ENCODE measurements at places on chromosomes 5 and 9.

GRCh38 chr5:125005266-125005665 lies 258.8 kb upstream of the ZNF608 start:
- no peaks in the 10 kb centered on the region for H3K36me3 ChIP-seq
- H3K27ac ChIP-seq = no peak overlapping the region
- no peak for DNase-seq
- no peak overlapping the region for H3K4me3 ChIP-seq
- no peaks in the 10 kb centered on the region for H3K27me3 ChIP-seq

- H3K27me3 ChIP-seq = no peaks in the 10 kb centered on the region
- no peaks in the 10 kb centered on the region for H3K36me3 ChIP-seq
- no peak for DNase-seq
- H3K4me1 ChIP-seq = no peaks in the 10 kb centered on the region
- H3K27ac ChIP-seq = no peak overlapping the region
These were observed 47.5 kb downstream of the PBX3 start for GRCh38 chr9:125794708-125795107.

- no peak overlapping the region for H3K4me3 ChIP-seq
- H3K36me3 ChIP-seq = peaks cover 8% of the 10 kb centered on the region
- H3K27ac ChIP-seq = no peak overlapping the region
- no peak for DNase-seq
These were observed 99.1 kb upstream of the RASGRF2 start for GRCh38 chr5:80860924-80861613.

- DNase-seq = no peak
- no peaks in the 10 kb centered on the region for H3K4me1 ChIP-seq
- H3K36me3 ChIP-seq = no peaks in the 10 kb centered on the region
- H3K4me3 ChIP-seq = no peak overlapping the region
- H3K27me3 ChIP-seq = no peaks in the 10 kb centered on the region
These were observed 163.7 kb downstream of the ROR2 start for GRCh38 chr9:91786132-91786896.

DNA sequence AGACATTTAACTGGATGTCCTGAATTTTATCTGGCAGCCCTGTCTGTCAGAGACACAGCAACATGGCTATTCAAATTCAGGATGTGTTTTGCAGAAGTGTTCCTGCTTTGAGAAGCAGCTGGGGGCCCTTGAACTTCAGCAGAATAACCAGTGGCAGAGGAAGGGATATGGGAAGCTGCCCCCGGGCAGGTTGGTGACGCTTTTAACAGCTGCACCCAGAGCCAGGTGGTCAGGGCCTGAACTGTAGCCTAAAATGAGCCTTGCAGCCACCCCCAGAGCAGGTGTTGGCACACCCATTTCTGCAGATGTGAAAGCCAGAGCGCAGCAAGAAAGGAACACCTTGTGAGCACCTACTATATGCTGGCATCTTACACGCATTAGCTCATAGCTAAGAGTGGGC lies 128.7 kb upstream of the BOD1 start:
- no peaks in the 10 kb centered on the region for H3K27me3 ChIP-seq
- no peak for DNase-seq
- no peak overlapping the region for H3K4me3 ChIP-seq
- no peak overlapping the region for H3K27ac ChIP-seq

- no peaks in the 10 kb centered on the region for H3K4me1 ChIP-seq
- H3K4me3 ChIP-seq = no peak overlapping the region
- DNase-seq = no peak
- H3K27me3 ChIP-seq = no peaks in the 10 kb centered on the region
- no peak overlapping the region for H3K27ac ChIP-seq
These were observed 205.6 kb downstream of the PSAT1 start for GRCh38 chr9:78502566-78502965.

GRCh38 chr9:96327694-96328352 lies 25.8 kb upstream of the HSD17B3 start:
- H3K4me1 ChIP-seq = no peaks in the 10 kb centered on the region
- H3K4me3 ChIP-seq = no peak overlapping the region
- H3K27me3 ChIP-seq = no peaks in the 10 kb centered on the region

DNA sequence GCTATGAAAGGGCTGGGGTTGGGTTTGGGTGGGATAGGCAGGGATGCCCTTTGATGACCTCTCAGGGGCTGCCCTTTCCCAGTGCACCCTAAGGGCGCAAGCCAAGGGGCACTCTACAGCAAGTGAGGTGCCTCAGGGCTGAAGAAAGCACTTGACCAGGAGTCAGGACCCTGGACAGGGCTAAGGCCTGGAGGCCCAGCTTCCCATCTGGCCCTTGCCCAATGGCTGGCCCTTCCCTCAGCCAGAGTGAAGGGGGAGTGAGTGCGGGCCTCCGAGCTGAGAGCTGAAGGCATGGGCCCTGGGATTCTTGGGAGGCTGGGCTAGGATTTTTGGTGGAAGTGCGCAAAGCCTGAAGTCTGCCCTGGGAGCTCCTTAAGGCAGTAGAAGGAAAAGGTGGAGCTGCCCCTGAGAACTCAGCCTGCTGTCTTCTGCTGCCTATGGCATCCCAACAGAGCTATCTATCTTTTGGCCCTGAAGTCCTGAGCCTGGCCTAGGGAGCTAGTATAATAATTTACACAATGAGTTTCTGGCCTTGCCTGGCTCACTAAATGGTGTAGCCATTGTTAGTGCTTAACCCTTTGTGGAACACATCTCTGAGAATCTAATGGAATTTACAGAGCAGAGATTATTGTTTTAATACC lies 16.4 kb downstream of the JADE2 start:
- H3K27ac ChIP-seq = no peak overlapping the region
- H3K27me3 ChIP-seq = no peaks in the 10 kb centered on the region
- peaks cover 89% of the 10 kb centered on the region for H3K36me3 ChIP-seq
- no peak overlapping the region for H3K4me3 ChIP-seq
- H3K4me1 ChIP-seq = peaks cover 5% of the 10 kb centered on the region
- DNase-seq = no peak

- H3K36me3 ChIP-seq = peaks cover 2% of the 10 kb centered on the region
- no peak for DNase-seq
- H3K4me1 ChIP-seq = no peaks in the 10 kb centered on the region
- no peak overlapping the region for H3K27ac ChIP-seq
- no peaks in the 10 kb centered on the region for H3K27me3 ChIP-seq
These were observed 58.6 kb downstream of the SLIT3 start for GRCh38 chr5:169242175-169242848.

DNA sequence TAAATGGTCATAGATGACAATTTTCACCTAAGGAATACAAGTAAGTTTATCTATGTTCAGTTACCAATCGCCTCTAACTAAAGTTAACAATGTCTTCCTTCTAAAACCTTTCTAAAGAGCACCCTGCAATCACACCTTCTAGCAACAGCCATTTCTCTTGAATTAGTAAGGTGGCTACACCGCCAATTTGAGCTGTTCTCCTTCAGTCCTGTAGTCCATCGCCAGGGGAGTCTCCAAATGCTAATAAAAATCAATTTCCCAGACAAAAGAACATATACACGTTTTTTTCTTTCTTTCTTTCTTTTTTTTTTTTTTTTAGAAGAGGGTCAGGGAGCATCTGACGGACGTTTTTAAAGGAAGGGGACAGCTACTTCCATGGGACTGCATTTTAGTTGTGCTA lies 729 bp upstream of the RORB start:
- no peaks in the 10 kb centered on the region for H3K36me3 ChIP-seq
- H3K4me1 ChIP-seq = peaks cover 29% of the 10 kb centered on the region
- H3K4me3 ChIP-seq = peak overlapping the region; percentile 56
- DNase-seq = no peak

GRCh38 chr5:59051951-59052350 lies 469.1 kb downstream of the RAB3C start:
- no peaks in the 10 kb centered on the region for H3K27me3 ChIP-seq
- no peak overlapping the region for H3K27ac ChIP-seq
- no peak for DNase-seq
- H3K4me3 ChIP-seq = no peak overlapping the region

DNA sequence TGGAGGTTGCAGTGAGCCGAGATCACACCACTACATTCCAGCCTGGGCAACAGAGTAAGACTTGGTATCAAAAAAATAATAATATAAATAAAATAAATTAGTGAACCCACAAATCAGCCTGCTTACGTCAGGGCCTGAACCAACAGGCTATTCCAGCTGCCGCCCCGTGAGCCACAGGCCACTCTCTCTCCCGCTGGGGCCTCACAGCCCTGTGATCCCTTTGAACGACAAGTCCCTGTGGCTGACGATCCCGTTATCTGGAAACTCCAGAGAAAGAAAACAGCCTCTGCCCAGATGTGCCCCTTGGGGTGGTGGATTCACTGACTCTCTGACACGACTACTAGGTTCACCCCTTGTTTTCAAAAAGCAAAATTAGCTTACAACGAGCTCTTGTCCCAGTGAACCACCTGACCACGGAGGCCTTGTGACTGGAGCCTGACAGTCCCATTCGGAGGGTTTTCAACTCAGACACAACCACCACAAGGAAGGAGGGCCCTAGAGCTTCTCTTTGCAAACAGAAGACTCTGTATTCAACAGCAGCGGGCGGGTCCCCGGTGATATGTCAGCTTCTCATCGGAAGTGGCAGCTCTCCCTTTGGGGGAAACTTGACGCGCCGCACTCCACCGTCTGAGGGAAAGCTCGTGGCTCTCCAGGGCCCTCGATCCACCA lies 4.4 kb upstream of the DIPK1B start:
- H3K4me1 ChIP-seq = peaks cover 13% of the 10 kb centered on the region
- H3K36me3 ChIP-seq = no peaks in the 10 kb centered on the region
- H3K27ac ChIP-seq = no peak overlapping the region
- DNase-seq = no peak

- H3K36me3 ChIP-seq = no peaks in the 10 kb centered on the region
- H3K27me3 ChIP-seq = no peaks in the 10 kb centered on the region
- no peaks in the 10 kb centered on the region for H3K4me1 ChIP-seq
- DNase-seq = no peak
- no peak overlapping the region for H3K27ac ChIP-seq
- no peak overlapping the region for H3K4me3 ChIP-seq
These were observed 142.7 kb downstream of the CACNA1B start for GRCh38 chr9:138020120-138020794.

- H3K4me1 ChIP-seq = no peaks in the 10 kb centered on the region
- H3K4me3 ChIP-seq = no peak overlapping the region
- H3K36me3 ChIP-seq = no peaks in the 10 kb centered on the region
- DNase-seq = no peak
These were observed 170.7 kb downstream of the CFAP90 start for GRCh38 chr5:7680260-7680659.

GRCh38 chr9:120890320-120891244 lies 13.6 kb upstream of the PHF19 start:
- no peaks in the 10 kb centered on the region for H3K36me3 ChIP-seq
- no peak for DNase-seq
- H3K27me3 ChIP-seq = no peaks in the 10 kb centered on the region

DNA sequence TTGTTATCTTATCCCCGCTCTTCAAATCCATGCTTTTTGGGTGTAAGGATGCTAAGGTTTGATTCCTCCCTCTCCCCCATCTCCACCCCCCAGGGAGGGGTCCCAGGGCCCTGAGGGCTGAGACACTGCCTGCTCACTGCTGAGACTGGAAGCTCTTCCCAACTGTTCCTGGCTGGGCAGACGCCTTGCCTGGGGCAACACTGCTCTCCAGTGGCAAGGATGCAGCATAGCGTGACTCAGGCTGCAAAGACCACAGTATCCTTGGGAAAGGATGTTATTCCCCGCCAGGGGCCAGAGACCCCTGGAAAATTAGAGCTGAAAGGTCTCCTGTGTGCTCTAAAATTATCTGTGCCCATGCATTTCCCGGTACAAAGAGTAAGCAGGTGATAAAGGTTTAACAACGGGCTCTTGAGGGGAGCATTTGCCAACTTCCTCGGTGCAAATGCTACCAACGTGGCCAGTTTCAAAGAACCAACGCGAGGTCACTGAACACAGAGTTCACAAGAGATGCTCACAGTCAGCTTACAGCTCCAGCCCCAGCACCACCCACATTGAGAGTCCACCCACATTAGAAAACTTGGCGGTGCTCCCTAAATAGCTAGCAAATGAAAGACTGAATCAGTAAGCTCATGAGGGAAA lies 271.9 kb downstream of the NSG2 start:
- no peaks in the 10 kb centered on the region for H3K36me3 ChIP-seq
- no peak overlapping the region for H3K27ac ChIP-seq
- H3K4me3 ChIP-seq = no peak overlapping the region
- no peaks in the 10 kb centered on the region for H3K27me3 ChIP-seq
- no peaks in the 10 kb centered on the region for H3K4me1 ChIP-seq

DNA sequence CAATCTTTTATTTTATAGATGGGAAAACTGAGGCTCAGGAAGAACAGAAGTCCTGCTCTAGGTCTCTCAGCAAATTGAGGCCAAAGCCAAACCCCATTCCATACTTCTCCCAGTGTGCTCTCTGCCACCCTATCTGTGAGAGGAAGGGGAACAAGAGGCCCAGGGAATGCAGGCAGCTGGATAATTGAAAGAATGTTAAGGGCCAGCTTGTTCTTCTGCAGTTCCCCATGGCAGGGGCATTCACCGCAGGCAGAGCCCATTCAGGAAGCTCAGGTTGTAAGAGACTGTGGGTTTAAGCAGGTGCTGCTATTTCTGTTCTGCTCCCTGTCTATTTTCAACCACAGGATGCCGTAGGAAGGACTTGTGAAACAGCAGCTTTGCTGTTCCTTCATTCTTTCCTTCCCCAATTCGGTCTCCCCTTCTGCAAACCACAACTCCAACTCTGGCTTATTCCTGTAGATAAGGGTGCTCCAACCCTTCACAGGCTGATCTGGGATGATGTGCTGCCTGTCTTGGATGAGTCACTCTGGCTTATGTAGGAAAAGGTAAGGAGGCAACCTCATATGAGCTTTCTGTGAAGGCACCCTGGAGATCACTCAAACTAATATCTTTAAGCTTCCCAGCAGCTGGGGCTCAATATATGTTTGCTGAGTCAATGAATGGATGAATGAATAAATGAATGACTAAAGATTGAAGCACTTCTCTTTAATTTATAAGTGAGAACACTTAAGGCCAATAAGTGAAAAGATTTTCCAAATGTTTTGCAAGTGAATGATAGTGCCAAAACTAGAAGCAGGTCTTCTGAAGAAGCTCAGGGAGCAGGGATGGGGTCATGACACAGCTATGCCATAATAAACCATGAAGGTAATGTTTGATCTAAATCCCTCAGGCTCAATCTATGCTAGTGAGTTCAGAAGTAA lies 377.6 kb downstream of the BRINP1 start:
- DNase-seq = no peak
- H3K27ac ChIP-seq = no peak overlapping the region
- H3K4me3 ChIP-seq = no peak overlapping the region
- no peaks in the 10 kb centered on the region for H3K4me1 ChIP-seq

DNA sequence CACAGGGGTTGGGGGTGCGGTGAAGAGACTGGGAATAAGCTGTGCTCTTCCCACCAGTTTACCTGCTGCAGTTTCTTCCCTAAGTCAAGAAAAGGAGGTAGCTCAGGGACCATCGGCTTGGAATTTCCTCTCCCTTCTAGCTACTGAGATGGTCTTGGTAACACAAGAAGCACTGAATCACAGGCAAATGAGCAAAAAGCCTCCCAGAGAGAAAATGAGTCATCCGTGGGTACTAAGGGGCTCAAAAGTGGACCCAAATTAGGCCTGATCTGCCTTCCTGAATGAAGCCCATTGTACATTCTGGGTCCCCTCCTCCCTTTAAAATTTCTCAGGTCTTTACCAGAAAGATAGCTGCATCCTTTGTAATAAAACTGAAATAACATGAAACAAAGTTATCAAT lies 49.9 kb downstream of the PTPN3 start:
- H3K4me1 ChIP-seq = no peaks in the 10 kb centered on the region
- no peak for DNase-seq
- H3K27ac ChIP-seq = no peak overlapping the region
- no peaks in the 10 kb centered on the region for H3K27me3 ChIP-seq
- H3K36me3 ChIP-seq = peaks cover 21% of the 10 kb centered on the region

GRCh38 chr5:10680876-10681481 lies 80.1 kb downstream of the DAP start:
- H3K36me3 ChIP-seq = peaks cover 65% of the 10 kb centered on the region
- DNase-seq = no peak
- no peak overlapping the region for H3K4me3 ChIP-seq
- no peak overlapping the region for H3K27ac ChIP-seq
- H3K4me1 ChIP-seq = no peaks in the 10 kb centered on the region

Measured in tibial artery (tissue), 4 donors.